ENCODE measurements at places on chromosomes 6 and 20. TPM values are rescaled to one million over a fixed set of nuclear protein-coding genes. Genes with fewer than 3 reads are reported as not detected.

DNA sequence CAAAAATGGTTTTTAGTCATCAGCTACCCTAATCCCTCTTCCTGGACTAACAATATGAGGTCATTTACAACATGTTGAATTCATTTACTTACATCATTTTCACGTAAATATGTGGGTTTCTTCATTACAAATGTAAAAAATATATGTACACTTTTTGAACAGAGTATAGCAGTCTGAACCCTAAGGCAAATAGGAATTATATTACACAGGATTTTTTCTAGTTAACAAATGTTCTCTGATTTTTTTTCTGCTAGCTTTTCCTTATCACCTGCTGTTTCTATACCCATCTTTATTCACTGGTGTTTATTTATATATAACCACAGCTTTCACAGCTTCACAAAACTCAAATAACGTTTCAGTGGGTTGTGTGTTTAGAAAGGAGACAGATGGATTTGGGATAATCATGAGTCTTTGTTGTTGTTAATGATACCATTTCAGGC lies 21.0 kb upstream of the CD2AP start:
- DNase-seq: no peak

DNA sequence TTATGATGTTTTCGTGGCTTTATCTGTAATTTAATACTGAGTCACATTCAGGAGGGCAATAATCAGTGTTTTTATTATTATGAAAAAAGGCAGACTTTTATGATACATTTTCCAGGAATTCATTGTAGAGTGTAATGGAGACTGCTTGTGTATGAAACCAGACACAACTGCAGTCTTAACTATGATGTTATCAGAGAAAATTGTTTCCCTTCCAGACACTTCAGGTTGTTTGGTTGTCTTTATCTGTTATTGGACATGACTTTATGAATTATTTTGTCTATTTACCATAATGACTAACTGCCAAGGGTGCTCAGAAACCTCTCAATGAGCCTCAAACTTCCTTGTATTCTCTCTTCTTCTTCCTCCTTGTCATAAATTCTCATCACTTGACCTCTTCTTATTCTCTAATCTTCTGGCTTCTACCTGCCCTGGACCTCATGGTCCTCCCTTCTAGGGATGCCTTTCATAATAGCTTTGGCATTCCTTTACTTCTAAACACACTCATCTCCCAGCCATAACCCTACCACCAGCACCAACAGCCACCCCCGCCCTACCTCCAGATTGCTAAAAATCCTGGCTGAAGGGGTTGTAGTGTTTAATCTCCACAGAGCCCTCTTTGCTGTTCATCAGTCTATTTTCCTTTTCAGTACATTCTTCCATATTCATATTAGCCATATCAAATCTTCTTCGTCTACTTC lies 492.5 kb downstream of the CDKAL1 start:
- no peak for DNase-seq

DEFB132 gene
- not detected for total RNA-seq

GRCh38 chr6:154624038-154624599 lies 109.1 kb upstream of the SCAF8 start:
- no peak for DNase-seq

DNA sequence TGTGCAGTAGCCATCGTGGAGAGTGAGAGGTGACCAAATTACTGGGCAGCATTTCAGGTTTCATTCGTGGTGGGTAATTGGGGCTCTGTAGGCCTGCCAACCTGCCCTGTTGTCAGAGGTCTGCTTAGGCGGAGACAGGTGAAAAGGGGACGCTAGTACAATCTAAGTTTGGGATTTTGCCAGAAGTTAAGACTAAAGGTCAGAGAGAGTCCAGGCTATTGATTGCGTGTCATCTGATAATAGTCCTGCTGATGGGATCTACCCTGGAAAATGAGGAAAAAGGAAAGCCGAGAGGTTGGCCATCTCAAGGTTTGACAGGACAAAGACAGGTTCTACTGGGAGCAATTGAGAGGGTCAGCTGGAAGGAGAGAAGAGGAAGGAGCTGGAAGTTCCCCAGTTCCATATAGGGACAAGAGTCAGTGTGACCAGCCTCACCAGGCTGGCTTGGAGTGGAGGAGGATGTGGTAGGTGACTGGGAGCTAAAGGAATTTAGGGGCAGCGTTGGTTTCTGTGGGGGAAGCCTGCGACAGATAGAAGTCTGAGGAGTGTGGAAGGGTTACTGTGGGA lies 10.9 kb downstream of the ARFGEF2 start:
- no peak for DNase-seq

- no peak for DNase-seq
Observed at GRCh38 chr6:163444077-163444476, 29.6 kb downstream of the QKI start.

- DNase-seq: no peak
Observed at GRCh38 chr6:81562169-81562568, 190.3 kb downstream of the TENT5A start.

PKIB gene
- 2.7 TPM for total RNA-seq

GRCh38 chr6:31423550-31423949 lies 20.2 kb downstream of the MICA start:
- DNase-seq: no peak

GRCh38 chr20:50121858-50122271 lies 8.9 kb upstream of the UBE2V1 start:
- no peak for DNase-seq

DNA sequence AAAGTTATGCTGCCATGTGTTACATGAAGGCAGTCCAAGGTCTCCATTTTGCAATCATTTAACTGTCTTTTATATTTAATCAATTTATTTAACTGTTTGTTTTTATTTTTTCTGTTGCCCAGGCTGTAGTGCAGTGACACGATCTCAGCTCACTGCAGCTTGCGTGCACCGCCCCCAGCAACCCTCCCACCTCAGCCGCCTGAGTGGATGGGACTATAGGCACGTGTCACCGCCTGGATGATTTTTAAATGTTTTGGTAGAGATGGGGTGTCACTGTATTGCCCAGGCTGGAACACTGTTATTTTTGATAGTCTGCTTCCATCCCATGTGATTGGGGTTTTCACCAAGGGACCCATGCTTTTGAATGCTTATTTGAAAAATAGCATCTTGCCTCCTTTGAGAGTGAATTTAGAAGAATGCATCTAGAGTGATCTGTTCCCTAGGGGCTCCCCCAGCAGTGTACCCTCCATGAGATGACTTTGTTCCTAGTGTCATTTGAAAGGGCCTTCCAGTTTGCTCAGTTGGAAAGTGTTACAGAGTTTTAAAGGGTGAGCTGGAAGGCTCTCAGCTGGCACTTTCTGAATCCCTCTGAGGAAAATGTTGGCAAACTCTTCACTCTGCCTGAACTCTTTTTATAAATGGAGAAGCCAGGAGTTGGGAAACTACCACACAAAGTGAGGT lies 143.4 kb downstream of the JARID2 start:
- DNase-seq: no peak

CAGE1 gene
- total RNA-seq: not detected

- DNase-seq: no peak
Observed at GRCh38 chr20:31515775-31516107, 1.5 kb downstream of the HM13 start.

MAP1LC3A gene
- 71.5 TPM for total RNA-seq

GRCh38 chr20:34888468-34888867 lies 12.1 kb downstream of the ACSS2 start:
- DNase-seq: no peak

- peak; percentile 64 for DNase-seq
Observed at GRCh38 chr20:1345030-1345755, 16.3 kb upstream of the SDCBP2 start.

MAP7 gene
- total RNA-seq: 9.3 TPM

OPRM1 gene
- total RNA-seq: 0.98 TPM

GRCh38 chr20:59705651-59706399 lies 101.5 kb downstream of the PHACTR3 start:
- DNase-seq: peak; percentile 60

GLP1R gene
- not detected for total RNA-seq

CDC25B gene
- 26.5 TPM for total RNA-seq

Measured in vagina (tissue), 2 donors.